ENCODE measurements at places on chromosomes 7 and 10.

GRCh38 chr10:17712053-17712452 lies 39.9 kb upstream of the TMEM236 start:
- no peak for DNase-seq

DNA sequence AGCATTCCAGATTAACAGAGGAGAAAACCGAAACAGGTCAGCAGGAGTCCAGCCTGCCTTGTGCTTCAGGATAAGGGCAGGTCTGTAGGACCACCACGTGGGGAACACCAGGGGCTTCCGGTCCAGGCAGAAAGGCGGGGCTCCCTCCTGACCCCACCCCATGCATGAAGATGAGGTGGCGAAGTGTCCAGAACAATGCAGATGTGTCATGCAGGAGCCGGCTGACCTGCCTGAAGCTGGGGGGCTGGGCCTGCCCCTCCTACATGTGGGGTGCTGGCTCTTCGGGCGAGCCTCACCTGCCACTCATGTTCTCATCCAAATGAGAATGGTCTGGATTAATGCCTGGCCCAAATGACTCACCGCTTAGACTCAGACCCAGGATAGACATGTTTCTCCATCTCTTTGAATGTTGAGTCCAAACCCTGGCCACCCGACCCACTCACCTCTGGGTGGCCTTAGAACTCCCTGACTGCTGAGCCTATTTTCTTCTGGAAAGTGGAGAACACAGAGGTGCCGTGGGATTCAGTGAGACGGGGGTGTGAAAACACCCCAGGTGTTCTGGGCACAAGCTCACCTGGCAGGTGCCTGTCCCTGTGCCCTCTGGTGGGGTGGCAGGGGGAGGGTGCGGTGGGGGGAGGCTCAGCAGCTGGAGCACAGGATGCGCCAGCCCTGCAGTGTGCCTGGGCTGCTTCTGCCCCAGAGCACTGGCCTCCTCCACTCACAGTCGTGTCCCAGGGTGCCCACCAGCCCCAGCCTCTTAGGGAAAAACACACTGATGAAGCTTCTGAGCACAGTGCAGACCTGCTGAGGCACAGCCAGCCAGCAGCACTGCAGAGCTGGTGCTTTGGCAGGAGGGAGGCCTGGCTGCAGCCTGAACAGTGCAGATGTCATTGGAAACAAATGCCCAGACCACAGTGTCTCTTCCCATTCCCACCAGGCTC lies 55.2 kb upstream of the GDF10 start:
- no peak for DNase-seq

DNA sequence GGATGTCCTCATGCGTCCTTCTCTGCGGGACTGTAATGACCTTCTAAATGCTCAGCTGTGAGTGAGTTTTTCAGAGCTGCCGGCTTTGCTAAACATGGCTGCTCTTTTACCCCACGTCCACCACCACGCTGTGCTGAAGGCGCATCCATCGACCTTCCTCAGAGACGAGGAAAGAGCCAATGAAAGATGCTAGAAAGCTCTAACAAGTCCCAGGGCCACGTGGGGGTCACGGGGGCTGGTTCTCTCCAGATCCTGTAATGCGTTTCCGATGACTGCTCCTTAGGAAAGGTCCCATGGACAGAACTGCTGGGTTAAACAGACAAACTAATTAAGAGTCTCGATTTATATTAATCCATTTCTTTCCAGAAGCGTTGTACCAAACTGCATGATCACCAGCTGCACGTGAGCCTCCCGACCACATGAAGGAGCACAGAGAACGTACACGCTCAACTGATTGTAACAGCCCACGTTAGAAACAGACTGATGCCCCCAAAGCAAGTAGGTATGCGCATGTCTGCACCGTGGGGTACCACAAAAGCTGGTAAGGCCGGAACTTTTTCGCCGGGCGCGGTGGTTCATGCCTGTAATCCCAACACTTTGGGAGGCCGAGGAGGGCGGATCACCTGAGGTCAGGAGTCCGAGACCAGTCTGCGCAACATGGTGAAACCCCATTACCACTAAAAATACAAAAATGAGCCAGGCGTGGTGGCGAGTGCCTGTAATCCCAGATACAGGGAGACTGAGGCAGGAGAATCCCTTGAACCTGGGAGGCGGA lies 109.6 kb downstream of the TCERG1L start:
- no peak for DNase-seq

DNA sequence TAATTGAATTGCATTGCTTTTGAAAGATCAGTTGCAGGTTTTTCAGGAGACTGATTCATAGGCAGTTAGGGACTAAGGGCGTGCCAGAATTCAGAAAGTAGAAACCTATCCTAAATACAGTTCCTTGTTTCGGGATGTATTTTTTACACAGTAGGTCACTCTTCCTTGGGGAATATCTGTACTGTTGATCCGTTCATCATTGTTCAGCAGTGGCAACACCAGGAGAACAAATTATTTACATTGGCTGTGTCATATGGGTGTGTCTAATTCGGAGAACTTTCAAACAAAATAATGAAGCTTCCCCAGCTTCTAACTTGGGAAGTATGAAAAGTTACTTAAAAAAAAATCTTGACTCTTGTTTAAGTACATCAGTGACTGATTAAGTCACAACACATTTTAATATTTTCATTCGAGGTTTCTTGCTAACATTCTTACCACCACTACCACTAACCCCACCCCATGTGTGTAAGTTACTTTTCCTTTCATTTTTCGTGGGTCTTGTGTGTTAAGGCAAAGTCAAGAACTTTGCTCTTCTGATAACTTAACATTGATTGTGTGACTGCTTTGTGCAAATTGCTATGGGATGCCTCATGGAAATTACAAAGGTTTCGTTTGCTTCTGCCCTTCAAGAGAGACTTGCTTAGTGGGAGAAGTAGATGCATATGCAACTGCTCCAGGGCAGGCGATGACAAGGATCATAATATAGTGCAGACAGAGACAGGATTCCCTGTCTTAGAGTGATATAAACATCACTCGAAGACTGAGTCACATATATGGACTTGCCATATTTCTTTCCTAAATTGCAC lies 43.8 kb upstream of the RPA3 start:
- DNase-seq = no peak

DNA sequence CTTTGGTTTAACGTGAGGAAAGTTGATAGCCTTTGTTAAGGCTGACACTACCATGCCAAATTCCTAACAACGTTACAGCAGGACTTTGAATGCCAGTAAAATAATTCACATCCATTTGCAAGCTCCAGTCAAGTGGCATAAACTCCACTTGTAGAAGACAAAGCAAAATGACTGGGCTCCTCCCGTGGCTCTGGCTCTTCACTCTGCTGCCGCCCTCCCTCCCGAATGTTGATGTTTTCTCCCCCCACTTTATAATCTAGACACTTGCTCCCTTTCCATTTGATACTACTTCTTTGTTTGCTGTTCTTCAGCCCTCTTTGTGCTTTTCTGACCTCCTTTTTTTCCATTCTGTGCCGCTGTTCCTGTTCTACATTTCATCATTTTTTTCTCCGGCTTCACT lies 22.8 kb upstream of the ITGB8 start:
- DNase-seq = no peak

DNA sequence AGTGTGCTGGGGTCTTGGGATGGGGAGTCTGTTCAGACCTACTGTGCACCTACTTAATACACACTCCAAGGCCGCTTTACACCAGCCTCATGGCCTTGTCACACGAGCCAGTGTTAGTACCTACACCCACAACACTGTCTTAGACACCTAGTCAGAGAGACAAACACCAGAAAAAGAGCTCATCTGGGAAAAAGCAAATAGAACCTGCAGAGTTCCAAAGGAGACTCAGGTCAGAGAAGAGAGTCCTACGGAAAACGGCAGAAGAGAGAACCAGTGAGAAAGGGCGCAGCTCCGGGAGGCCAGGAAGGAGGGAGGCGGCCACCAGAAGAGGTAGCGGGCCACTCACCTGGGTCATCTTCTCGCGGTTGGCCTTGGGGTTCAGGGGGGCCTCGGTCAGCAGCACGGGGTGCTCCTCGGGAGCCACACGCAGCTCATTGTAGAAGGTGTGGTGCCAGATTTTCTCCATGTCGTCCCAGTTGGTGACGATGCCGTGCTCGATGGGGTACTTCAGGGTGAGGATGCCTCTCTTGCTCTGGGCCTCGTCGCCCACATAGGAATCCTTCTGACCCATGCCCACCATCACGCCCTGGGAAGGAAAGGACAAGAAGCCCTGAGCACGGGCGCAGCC lies 105.3 kb upstream of the TNRC18 start:
- no peak for DNase-seq

DNA sequence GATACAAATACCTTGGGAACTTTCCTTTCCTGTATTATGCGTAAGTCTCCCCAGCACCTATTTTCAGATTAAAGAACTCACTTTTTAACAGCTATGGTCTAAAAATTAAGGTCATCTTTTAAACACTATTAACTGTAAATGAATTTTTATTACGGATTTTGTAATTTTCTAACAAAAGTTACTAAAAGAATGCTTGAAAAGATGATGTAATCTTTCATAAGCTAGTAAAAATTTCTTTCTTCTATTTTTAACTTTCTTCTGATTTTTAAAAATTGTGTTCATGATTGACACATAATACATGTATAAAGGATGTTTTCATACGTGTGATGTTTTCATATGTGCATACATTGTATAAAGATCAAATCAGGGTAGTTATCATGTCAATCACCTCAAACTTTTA lies 291.2 kb upstream of the MBL2 start:
- DNase-seq = no peak

GRCh38 chr10:60848680-60849079 lies 70.4 kb downstream of the CDK1 start:
- no peak for DNase-seq

DNA sequence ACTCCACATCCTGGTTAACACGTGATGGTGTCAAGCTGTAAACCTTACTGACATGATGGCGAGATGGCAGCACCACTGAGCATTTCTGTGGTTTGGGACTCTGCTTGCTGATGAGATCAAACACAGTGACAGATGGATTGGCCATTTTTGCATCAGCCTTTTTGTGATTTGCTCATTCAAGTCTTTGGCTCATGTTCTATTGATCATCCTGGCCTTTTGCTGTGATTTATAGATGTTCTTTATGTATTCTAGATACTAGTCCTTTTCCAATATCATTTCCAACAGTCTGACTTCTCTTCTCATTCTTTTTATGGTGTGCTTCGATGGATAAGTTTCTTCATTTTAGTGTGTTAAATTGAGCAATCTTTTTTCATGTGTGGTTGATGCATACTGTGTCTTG lies 24.7 kb upstream of the DIP2C start:
- no peak for DNase-seq

- no peak for DNase-seq
Measured at GRCh38 chr10:47350671-47351640, 2.8 kb downstream of the RBP3 start.

GRCh38 chr10:124916098-124916584 lies 25.8 kb upstream of the ZRANB1 start:
- DNase-seq = peak; percentile 13

GRCh38 chr10:70812814-70813213 lies 2.9 kb upstream of the SGPL1 start:
- DNase-seq = peak; percentile 75

DNA sequence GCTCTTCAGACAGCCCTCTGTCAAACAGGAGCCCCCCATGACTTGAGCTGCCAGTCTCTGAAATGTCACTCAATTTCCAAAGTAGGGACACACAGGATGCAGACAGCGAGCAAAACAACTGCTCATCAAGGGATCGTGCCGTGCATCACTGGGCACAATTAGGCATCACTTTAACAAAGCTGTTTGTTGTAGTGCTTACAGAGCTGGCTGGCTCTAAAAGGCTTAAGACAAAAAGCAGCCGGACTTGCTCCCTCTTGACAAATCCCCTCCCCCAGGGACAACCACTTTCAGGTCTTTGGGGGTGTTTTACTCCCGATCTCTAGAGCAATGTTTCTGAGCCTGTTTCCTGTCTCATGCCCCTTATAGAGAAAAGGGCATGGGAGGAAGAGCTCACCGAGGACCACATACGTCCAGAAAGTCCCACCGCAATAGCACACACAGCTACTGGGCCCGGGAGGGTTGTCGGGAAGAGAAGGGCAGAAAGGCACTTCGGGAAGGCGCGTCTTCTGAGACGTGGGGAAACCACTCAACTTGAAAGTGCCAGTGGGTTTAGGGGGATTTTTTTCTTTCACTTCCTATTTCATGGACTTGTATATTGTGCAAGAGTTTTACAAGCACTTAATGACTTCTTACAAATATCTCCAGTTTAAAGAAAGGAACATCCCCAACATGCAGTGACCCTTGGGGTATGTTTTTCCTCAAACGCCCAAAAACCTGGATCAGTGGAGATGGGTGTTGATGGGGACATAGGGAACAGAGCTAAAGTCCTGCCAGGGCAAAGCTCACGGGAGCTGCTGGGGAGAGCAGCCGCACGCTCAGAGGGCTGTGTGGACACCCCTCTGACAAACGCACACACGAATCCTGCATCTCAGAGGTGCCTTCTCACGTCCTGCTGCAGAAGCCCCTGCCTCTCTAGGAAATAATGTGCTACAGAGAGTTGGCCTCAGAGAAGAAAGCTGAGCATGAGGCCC lies 27.1 kb downstream of the LRRC20 start:
- DNase-seq = no peak

GRCh38 chr7:158816995-158817394 lies 12.3 kb downstream of the ESYT2 start:
- DNase-seq = no peak

DNA sequence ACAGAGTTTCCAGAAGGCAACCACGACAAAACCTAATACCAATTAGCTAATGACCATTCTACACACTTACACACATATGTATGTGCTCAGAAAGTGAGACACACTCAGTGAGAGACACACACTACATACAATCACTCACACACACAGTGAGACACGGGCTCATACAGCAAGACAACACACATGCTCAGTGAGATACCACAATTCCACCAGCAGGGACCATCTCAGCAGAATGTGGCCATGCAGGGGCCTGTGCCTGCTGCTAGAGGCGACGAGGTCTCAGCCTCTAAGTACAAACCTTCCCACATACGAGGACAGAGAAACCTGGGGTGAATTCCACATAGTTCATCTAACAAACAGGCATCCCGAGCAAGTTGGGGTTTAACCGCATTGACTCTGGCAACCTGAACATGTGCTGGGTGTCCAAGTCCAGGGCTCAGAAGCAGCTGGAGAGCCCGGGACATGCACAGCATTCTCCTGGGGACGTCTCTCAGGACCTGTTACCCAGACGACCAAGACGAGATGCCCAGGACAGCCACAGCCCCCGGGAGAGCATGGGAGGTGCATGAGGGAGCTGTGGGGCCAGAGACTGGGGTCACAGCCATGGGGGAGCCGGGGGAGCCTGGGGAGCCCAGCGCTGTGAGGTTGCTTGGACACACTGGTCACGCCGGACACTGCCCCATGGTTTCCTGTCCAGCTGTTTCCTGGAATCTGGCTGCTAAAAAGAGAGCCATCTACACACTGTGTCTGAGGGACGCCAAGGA lies 523.6 kb downstream of the PTPRN2 start:
- no peak for DNase-seq

- no peak for DNase-seq
Measured at GRCh38 chr10:42479057-42479456, 159.3 kb downstream of the ZNF33B start.

- no peak for DNase-seq
Measured at GRCh38 chr10:121536310-121536913, 61.8 kb downstream of the FGFR2 start.

DNA sequence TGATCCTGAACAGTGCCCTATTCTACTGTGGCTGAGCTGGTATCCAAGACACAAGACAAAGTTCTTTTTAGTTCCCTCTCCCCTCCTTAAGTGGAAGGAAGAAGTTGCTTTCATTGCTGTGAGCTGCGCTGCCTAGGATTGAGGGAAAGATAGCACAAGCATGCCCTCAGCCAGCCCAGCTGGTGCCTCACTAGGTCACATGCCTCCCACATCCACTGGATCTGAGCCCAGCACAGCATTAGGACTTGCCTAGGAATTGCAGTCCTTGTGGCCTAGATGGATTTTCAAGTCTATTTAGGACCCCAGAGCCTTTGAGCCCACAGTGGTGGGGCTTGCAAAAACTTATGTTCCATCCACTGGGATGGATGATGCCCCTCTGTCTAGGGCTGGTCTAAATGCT lies 214.2 kb downstream of the ZNF248 start:
- no peak for DNase-seq

All from DMS79 treated with DMSO at 0.1 percent for 48 hours (cell line).